ENCODE measurements at places on chromosomes 4 and X.

DNA sequence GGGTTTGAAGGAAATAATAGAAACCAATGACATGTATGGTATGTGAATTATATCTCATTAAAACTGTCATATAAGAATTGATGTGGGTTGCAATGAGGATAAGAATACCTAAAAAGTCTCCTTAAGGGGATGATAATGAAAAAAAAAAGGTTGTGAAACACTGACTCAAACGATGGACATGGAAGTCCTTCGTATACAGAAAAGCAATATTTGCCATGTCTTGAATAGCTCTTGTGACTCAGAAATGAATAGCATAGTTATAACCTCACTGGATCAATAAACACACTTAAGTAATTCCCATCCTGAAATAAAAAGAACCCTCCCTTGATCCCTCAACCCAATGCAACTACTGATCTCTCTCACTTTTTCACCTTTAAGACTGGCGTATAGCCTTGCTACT lies 89.7 kb downstream of the OPHN1 start:
- DNase-seq, result no peak

GRCh38 chr4:164482758-164483157 lies 271.2 kb upstream of the SMIM31 start:
- DNase-seq, result no peak

DNA sequence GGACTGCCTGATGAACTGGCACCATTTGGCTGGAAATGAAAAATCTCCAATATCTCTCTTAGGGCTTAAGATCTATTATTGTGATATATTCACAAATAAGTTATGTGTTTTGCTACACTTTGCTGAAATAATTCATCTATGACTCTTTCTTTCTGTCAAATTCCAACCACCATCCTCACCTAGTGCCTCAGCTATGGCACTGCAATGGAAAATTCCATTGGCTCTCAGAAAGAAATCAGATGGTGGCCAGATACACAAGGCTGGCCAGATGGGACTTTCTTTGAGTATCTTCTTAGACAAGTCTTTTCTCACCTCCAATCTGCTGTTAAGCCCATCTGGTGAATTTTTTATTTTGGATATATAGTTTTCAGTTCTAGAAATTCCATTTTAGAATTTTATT lies 28.0 kb downstream of the NAT8L start:
- DNase-seq, result no peak

- DNase-seq, result no peak
Measured at GRCh38 chr4:52822583-52822971, 39.5 kb upstream of the RASL11B start.

DNA sequence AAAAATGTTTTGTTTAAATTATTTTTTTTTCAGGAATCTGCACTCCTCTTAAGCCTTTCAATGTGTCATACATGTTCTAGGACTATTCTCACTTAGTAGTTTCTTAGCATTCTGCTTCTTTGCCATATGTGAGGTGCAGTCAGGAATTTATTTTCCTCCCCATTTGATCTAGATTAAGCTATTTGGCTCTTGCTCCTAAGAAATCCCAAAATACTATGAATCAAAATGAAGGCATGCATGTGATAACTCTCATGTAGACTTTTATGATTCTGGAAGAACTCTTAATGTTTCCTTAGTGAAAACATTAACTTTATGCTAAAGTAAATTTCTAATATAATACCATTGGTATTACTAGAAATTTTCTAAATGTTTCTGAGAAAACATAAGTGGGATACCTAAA lies 664.5 kb downstream of the RAPGEF2 start:
- DNase-seq, result no peak

- DNase-seq, result no peak
Measured at GRCh38 chr4:162931286-162931685, 235.4 kb downstream of the NAF1 start.

DNA sequence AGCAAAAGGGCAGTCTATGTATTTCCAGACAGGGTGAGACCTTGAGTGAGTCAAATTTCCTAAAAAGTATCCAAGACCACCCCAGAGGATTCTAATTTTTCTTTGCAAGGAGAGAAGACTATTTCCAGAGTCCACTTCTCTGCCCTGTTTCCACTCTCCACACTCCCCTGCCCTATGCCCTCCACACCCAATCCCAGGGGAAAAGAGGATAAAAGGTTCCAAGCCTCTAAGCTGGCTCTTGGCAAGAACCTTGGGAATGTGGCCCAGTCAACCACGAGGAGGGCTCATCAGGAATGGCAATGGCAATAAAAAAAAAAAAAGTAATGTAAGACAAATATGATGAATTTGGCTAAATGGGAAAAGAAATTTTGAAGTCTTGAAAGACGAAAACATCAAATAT lies 65.9 kb downstream of the SRPX start:
- no peak for DNase-seq

DNA sequence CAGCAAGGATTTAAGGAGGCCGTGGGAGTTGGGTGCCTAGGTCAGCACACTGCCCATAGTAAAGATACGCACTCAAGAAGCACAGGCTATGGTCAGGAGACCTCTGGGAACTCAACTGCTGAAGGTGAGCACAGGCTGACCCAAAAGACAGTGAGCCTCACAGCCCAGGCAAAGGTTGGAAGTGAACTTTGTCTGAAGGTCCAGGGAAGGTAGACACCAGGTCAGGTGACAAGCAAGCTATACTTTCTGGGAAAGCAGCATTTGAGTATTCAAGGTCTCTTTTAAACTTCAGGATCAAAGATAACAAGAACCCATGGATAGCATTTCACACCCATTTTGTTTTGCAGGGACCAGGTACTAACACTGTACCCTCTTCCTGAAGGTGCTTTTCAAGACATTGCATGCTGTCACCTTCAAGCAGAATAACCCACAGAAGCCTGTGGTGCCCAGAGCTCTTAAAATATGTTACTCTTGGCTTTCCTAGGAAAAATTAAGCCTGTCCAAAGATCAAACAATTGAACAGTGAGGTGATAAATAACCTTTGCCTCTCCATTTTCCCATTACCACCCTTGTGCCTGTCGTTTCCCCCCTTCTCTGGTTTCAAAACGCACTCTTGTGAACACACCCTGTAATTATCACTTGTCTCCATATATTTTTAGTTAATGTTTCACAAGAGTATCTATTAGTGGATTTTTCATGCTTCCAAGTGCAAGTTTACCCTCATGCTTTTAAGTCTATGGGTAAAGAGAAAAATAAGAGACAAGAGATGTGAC lies 3.4 kb upstream of the S100G start:
- no peak for DNase-seq

- DNase-seq, result no peak
Measured at GRCh38 chr4:137957806-137958205, 284.3 kb downstream of the SLC7A11 start.

DNA sequence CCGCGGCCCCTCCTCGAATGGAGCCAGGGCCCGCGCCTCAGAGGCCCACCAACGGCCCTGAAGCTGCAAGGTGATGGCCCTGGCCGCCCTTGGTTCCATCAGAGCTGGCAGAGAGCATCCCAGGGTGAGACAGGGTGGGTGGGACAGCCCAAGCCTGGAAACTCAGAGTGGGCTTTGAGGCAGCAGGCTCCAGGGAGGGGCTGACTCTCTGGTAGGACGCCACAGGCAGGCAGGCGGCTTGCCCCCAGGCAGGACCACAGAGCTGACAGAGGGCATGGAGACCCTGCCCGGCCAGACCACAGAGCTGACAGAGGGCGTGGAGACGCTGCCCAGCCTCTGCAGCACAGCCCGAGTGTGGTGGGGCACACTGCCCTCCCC lies 4.8 kb downstream of the MYL5 start:
- no peak for DNase-seq

DNA sequence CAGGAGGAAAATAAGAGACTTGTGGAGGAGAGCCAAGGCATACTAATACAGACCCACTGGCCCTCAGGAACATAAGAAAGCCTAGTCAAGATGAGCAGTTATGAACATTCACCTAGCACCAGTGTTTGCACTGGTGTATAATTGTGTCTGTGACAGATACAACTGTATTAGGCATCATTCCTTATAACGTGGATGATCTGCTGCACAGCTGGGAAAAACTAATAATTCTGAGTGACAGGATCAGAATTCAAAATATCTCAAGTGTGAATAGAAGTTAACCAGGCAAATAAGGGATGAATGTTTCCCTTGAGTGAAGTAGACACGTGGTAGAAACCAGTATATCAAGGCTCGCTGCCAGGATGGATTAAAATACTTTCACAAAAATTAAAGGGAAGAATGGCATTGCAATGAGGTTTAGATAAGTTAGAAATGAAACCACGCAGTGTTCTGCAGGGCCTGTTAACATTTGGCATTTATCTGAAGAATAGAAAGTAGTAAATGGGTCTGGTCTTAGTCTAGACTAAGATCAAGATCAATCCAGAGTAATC lies 325.9 kb downstream of the EPHA5 start:
- peak; percentile 34 for DNase-seq

GRCh38 chr4:74608151-74608949 lies 163.4 kb downstream of the AREG start:
- DNase-seq, result no peak

Data from HS-27A (cell line).